Transverse colon (tissue), 4 donors: ENCODE measurements at places on chromosomes 6 and 20. TPM values are rescaled to one million over a fixed set of nuclear protein-coding genes. Genes with fewer than 3 reads are reported as not detected.
A peak's percentile ranks its signal among the peaks of the same experiment; 100 is the strongest.

C6orf15 gene
- not detected for total RNA-seq

- H3K27me3 ChIP-seq: peaks cover 80% of the 10 kb centered on the region
- no peak overlapping the region for H3K4me3 ChIP-seq
- H3K27ac ChIP-seq: no peak overlapping the region
- no peak for DNase-seq
- H3K36me3 ChIP-seq: no peaks in the 10 kb centered on the region
- H3K4me1 ChIP-seq: no peaks in the 10 kb centered on the region
Observed at GRCh38 chr20:3454831-3455230, 16.0 kb upstream of the ATRN start.

GRCh38 chr6:138401960-138402837, 1.8 kb upstream of the HEBP2 start:
- H3K27me3 ChIP-seq: no peaks in the 10 kb centered on the region
- no peak for DNase-seq
- H3K4me3 ChIP-seq: no peak overlapping the region

DNA sequence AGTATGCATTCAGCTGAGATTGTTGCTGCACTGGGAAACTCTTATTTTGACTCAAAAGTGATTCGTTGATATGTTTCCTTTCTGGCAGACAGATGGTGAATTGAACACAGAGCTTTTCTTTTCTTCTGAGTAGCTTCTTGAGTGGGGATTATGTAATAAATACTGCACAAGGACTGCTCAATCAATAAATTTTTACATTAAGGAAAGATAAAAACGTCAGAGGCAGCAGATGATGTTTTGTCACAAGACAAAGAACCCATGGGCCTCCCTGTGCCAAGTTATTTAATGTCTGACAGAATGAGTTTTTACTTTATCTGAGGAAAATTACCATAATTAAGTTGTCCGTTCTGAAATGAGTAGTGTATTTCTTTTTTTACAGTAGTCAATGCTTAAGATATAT, 460.3 kb downstream of the UTRN start:
- no peak overlapping the region for H3K4me3 ChIP-seq
- no peak overlapping the region for H3K27ac ChIP-seq
- H3K36me3 ChIP-seq: peaks cover 4% of the 10 kb centered on the region
- no peaks in the 10 kb centered on the region for H3K27me3 ChIP-seq
- DNase-seq: no peak

- DNase-seq: no peak
- no peak overlapping the region for H3K27ac ChIP-seq
- no peaks in the 10 kb centered on the region for H3K27me3 ChIP-seq
Observed at GRCh38 chr6:22751223-22751622, 181.9 kb downstream of the HDGFL1 start.

GPLD1 gene
- 1.6 TPM for total RNA-seq

GRCh38 chr20:48667889-48668413, 159.8 kb downstream of the PREX1 start:
- H3K4me3 ChIP-seq: no peak overlapping the region
- H3K27ac ChIP-seq: peak overlapping the region; percentile 28
- no peak for DNase-seq
- H3K4me1 ChIP-seq: no peaks in the 10 kb centered on the region
- no peaks in the 10 kb centered on the region for H3K27me3 ChIP-seq

HLA-B gene
- total RNA-seq: 915 TPM
